ENCODE measurements at places on chromosomes 12 and 14. TPM values are rescaled to one million over a fixed set of nuclear protein-coding genes. Genes with fewer than 3 reads are reported as not detected.

DNA sequence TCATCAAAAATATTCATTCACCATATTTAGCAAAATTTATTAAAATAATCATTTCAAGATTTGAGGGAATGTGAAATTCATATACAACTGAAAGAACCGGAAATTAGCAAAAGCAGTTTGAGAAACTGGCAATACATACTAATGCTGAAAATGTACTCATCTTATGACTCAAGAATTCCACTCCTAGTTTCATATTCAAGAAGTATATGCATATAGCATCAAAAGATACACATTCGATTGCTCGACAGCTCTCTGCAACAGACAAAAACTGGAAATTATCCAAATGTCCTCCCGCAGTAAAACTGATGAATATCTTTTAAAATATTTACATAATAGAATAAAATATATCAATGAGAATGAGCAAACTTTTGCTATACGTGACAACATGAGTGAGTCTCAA, 189.2 kb upstream of the MGAT4C start:
- DNase-seq: no peak

GRCh38 chr14:100474196-100474595, 113.0 kb downstream of the BEGAIN start:
- DNase-seq: no peak

GRCh38 chr14:32352631-32353030, 23.5 kb downstream of the AKAP6 start:
- DNase-seq: no peak

DNA sequence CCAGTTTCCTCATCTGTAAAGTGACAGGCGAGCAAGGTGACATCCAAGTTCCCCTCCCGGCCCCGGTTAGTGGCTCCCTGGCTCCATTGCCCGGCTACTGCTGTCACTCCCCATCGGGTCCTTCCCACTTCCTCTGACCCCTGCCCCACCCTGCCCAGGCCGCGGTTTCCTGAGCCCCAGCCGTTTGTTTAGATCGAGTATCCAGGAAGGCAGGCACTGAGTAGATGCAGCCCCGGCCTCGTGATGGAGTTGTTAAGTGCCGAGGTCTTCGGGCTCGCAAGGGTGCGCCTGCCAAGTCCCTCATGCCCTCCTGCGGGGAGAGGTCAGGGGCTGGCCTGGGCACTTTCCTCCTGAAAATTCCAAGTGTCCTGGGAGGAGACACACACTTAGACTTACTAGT, 55.4 kb downstream of the TEAD4 start:
- DNase-seq: no peak

DNA sequence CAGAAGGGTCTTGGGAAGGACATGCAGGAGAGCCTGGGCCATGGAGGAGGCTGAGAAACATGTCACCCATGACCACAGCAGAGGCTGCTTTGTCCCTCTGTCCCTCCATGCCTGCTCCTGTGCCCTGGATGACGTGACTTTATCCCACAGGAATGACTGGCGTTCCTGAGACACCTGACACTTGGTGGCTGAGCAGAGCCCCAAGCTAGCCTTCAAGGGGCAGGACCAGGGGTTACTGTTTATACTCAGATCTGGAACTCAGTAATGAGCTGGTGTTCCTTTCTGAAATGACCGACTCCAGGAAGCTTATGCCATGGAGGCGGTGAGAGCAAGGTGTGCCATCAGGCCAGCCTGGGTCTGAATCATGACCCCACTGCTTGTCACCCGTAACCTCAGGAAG, 44.2 kb downstream of the ZFP36L1 start:
- DNase-seq: no peak

DNA sequence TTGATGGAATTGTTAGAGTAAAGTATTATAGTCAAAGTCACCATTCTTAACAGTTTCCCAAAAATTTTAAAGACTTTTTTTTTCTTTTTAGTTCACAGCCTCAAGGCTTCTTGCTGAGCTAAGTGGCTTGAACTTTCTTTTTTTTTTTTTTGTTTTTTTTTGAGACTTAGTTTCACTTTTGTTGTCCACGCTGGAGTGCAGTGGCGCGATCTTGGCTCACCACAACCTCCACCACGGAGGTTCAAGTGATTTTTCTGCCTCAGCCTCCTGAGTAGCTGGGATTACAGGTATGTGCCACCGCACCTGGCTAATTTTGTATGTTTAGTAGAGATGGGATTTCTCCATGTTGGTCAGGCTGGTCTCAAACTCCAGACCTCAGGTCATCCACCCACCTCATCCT, 92.8 kb downstream of the SETD3 start:
- no peak for DNase-seq

- peak; percentile 5 for DNase-seq
Measured at GRCh38 chr12:81859521-81859920, 100.4 kb upstream of the PPFIA2 start.

GRCh38 chr14:98014851-98015615, 1217.9 kb downstream of the VRK1 start:
- no peak for DNase-seq

DNA sequence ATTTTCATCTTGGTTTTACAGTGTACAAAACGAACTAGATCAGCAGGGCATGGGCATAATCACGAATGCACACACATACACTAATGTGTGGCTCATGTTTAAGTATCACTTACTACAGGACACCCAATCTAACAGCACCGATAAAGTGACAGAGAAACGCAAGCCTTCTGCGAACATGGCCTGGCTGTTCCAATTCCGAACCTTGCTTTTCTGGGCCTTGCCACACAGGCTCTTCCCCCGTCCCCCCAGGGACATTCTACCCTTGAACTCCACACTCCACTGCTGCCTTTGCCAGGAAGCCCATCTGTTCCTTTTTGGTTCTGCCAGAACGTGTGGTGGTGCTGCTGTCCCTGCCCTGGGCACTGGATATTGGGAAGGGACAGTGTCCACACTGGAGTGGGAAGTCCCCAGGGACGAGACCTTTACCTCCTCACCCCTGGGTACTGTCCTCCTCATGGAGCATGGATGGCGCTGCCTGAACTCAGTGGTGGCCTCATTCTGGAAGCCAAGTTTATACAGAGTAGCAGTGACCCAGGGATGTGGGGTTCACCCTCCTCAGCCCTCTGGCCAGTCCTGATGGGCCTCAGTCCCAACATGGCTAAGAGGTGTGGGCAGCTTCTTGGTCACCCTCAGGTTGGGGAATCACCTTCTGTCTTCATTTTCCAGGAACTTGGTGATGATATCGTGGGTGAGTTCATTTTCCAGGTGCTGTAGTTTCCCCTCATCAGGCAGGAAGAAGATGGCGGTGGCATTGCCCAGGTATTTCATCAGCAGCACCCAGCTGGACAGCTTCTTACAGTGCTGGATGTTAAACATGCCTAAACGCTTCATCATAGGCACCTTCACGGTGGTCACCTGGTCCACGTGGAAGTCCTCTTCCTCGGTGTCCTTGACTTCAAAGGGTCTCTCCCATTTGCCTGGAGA, 7.9 kb downstream of the SERPINA1 start:
- DNase-seq: no peak

DNA sequence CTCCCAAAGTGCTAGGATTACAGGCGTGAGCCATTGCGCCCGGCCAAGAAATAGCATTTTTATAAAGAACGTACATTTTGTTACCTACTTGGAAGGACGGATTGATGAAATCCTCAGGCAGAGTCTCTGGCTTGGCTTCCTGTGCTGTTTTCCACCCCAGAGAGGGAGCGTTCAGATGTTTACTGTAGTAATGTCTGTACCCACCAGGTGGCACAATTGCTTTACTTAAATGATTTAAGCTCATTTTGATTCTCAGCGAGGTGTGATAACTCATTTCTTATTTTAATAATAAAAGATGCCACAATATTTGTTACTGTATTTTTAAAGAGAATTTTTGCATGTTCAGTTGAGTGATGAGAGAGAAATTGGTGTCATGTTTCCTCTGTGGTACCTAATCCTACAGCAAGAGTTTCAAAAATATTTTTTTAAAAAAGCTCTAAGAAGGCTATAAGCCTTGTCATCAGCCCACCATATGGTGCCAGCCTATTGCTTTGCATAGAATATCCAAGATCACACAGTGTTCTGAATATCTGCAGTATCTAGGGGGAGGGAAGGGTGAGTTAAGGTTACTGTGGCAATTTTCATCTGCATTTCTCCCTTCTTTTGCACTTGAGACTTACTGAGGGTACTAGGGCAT, 82.6 kb upstream of the TRAF3 start:
- peak; percentile 81 for DNase-seq

DNA sequence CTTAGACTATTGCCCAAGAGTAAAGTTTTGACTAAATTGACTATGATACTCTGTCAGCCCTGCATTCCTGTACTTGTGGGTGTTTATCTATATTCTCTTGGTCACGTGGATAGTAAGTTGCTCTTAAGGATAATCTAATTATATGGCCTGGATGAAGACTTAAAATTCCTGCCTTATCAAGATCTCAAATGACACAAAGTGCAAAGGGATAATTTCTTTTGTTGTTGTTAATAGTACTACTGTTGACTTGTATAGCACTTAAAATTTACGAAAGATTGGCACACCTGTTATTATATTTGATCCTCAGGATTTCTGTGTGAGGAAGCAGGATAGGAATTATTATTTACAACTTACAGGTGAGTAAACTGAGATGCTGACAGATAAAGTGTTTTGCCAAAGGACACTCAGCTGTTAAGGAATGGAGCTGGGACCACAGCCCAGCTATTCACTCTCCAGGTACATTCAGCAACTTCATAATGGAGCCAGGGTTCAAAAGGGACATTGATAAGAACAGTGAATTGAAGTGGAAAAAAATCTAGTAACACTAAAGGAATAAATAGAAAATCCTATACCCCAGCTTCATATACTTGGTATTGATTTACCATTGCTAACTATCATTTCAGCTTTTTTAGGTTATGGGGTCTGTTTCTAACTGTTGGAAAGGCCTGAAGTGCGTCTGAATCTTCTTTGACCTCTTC, 53.4 kb upstream of the EVL start:
- DNase-seq: no peak

DNA sequence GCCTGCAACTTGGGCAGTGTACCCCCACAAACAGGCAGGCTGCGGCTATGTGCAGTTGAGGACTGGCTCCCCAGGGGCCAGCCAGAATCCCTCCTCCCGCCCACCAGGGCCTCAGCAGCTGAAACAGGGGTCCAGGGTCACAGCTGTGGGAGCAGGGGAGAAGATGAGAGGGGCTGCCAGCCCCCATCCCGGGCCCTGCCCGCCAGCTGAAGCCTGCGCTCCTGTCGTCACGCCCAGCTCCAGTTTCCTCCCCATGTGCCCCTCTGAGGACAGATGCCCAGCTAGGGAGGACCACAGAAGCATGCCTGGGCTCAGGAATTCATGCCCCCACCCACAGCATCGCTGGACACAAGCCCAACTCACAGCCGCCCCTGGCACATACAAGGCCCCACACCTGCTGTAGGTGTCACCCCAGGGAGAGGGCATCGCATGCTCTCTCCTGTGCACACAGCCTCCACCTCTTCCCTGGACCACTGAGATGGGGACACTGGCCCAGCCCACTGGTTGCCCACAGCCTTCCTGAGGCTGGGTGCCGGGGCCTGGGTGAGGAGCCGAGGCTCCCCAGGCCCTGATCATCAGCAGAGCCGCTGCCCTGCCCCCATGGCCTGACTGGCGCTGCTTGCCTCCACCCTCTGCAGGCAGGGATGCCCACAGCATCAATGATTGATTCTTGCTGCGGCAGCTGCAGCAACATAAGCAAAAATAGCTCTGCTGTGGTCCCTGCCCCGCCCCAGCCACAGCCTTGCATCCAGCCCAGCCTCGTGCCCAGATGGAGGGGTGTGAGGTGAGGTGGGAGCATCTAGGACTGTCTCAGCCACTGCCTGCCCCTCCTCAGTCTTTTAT, 3.7 kb upstream of the CLBA1 start:
- no peak for DNase-seq

- DNase-seq: no peak
Measured at GRCh38 chr12:69651922-69652321, 41.2 kb upstream of the LRRC10 start.

DNA sequence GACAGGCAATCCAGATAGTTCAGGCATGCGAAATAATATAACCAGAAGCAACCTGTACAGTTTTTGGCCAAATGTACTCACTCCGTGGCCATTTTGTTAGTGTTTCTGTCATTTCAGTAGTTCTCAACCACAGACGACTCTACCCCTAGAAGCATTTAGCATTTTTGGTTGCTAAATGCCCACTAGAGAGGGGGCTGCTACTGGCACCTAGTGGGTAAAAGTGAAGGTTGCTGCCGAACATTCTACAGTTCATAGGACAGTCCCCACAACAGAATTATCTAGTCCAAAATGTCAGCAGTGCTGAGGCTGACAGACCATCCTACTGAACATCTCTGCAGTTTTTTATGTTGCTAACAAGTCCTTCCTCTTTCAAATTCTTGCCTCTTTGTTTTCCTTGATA, 107.4 kb downstream of the TSHR start:
- no peak for DNase-seq

DNA sequence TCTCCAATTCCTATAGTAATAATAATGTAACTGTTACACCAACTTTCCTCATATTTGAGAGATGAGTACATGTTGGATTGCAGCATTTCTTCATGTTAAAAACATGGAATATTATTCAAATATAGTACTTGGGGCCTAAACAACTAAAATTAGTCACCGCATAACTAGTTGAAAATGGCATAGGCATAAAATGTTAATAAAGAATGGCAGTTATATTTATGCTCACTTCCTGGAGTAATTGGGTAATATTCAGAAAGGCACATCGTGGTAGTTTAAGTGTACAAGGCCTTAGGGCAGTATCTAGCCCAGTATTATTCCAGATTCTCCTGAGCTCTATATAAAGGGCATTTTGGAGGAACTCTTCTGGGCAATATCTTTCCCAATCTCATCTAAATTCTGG, 46.0 kb downstream of the ERGIC2 start:
- DNase-seq: no peak

DNA sequence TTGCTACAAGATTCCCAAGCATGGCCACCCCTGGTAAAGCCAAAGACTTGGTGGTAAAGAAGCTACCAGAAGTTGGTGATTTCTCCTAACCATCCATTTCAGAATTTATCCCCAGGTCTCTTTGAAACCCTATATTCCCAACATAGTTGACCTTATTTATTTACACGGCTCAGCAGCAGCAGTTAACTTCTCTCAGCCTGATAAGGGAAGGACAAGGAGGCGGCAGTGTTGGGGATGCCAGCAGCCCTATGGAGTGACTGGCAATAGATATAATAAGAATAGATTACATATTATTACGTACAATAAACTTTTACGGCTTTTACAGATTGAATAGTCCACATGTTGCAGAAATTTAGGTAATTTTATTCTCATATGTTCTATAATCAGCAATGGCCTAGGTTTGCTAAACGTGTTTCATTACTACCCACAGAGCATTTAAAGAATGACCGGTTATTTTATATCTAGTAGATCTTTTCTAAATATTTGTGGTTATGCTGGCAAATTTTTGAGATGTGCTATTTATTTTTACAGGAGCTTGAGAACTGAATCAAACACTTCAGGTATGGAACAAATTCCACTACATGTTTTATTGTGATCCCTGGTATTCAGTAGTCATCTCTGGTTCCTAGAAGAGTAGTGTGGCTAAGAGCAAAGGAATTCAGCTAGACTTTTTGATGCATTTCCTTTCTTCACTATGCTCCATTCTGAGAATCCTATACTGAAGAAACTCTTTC, 19.8 kb upstream of the PALS1 start:
- DNase-seq: no peak

- DNase-seq: no peak
Measured at GRCh38 chr12:14643251-14643650, 53.1 kb downstream of the GUCY2C start.

GRCh38 chr12:112716099-112717093, 75.2 kb upstream of the RPH3A start:
- no peak for DNase-seq

The FAM90A1 gene
- polyA plus RNA-seq: 3.8 TPM

The CYP46A1 gene
- polyA plus RNA-seq: 3.4 TPM

The CFAP54 gene
- polyA plus RNA-seq: 4.4 TPM

The TPPP2 gene
- 2.7 TPM for polyA plus RNA-seq

The TEX22 gene
- 1.4 TPM for polyA plus RNA-seq

The KRT79 gene
- polyA plus RNA-seq: not detected

The TSHR gene
- 0.88 TPM for polyA plus RNA-seq

The OAS2 gene
- 9.9 TPM for polyA plus RNA-seq

Measured in left kidney (tissue), 8 donors.